ENCODE measurements at places on chromosomes 1 and 21. TPM values are rescaled to one million over a fixed set of nuclear protein-coding genes. Genes with fewer than 3 reads are reported as not detected.
A peak's percentile ranks its signal among the peaks of the same experiment; 100 is the strongest.

The TBX15 gene
- total RNA-seq, result 52.7 TPM

The CCDC181 gene
- 36.5 TPM for total RNA-seq

The CRP gene
- not detected for total RNA-seq

The CLEC20A gene
- not detected for total RNA-seq

The SELE gene
- not detected for total RNA-seq

The AHDC1 gene
- 14.3 TPM for total RNA-seq

The PDE9A gene
- total RNA-seq, result 17.8 TPM

The SYT2 gene
- 23.5 TPM for total RNA-seq

The PIGC gene
- total RNA-seq, result 20.8 TPM

The PRAMEF20 gene
- total RNA-seq, result 0.34 TPM

The TNFAIP8L2 gene
- 1.3 TPM for total RNA-seq

The SLC35D1 gene
- 10.0 TPM for total RNA-seq

The CASQ1 gene
- 0.62 TPM for total RNA-seq

The CSMD2 gene
- total RNA-seq, result 43.1 TPM

The PRR9 gene
- not detected for total RNA-seq

The RBBP5 gene
- 15.5 TPM for total RNA-seq

The HAO2 gene
- total RNA-seq, result not detected

The LYPD8 gene
- not detected for total RNA-seq

GRCh38 chr1:197919346-197920066, 2.3 kb downstream of the LHX9 start:
- ATAC-seq, result no peak

DNA sequence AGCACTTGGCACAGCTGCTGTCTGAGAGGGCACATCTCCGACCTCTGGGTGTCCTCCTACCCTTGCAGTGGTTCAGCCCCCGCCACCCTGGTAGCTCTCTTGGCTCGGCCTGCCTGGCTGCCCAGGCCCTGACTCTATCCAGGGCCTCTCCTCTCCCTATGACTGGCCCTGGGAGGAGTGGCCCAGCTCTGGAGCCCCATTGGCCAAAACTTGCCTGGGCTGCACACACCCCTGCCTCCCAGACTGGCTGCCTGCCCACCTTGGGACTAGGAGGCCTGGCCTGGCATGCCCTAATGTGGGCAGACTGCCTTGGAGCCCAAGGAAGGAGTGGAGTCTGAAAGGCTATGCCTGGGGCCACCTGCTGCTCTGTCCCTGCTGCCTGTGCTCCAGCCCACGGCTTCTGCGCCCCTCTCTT, 33.6 kb downstream of the ACOT11 start:
- ATAC-seq, result peak; percentile 50

GRCh38 chr1:198892065-198892464, 253.2 kb downstream of the PTPRC start:
- no peak for ATAC-seq

- ATAC-seq, result no peak
Measured at GRCh38 chr1:7097938-7098592, 312.8 kb downstream of the CAMTA1 start.

DNA sequence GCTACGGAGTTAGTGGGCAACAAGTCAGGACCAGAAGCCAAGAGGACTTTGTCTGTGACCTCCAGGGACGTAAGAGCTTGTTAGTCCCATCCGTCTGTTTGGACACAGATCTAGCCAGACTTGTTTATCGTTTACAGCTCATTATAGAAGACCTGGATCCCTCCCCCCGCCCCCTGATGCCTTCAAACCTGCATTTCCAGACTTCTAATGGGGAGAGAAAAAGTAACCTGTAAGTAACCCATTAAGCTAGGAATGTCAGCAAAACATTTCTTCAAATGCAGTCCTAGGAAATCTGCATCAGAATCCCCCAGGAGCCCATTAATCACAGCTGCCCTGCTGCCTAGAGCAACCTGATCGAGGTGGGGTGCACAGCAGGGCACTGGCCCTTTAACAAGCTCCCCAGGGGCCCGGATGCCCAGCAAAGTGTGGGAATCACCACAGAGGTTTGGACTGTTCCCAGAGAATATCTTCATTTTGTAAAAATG, 1.4 kb upstream of the MAD2L2 start:
- no peak for ATAC-seq

GRCh38 chr1:71780681-71781080, 501.7 kb downstream of the NEGR1 start:
- ATAC-seq, result no peak

DNA sequence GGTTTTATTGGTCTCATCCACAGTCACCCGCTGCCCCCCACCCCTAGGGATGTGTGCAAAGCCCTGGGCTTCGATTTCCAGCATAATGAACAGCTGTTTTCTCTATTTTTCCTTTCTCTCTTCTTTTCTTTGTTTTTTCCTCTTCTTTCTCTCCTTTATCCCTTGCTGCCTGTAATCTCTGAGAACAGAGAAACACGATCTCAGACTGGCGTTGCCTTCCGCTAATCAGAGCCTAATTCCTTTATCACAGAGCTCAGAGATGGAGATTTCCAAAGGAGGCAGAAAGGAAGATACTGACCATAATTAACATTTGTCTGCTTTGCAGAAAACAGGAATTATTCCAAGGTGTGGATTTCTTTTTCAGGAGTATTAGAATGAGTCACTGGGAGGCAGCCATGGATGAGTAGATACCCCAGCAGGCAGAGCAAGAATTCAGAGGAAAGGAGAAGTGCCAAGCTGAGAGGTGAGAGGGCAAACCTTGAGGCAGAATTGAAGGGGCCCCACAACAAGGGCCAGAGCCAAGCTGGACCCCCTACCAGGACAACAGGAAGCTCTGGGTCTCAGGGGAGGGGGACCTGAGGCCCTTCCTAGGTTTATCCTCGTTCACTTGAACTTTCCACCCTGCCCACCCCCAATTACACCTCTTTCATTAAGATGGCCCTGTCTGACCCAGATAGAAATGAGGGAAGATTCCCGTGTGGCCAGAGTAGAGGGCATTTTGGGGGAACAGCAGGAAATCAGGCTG, 33.3 kb downstream of the MATN1 start:
- ATAC-seq, result no peak

DNA sequence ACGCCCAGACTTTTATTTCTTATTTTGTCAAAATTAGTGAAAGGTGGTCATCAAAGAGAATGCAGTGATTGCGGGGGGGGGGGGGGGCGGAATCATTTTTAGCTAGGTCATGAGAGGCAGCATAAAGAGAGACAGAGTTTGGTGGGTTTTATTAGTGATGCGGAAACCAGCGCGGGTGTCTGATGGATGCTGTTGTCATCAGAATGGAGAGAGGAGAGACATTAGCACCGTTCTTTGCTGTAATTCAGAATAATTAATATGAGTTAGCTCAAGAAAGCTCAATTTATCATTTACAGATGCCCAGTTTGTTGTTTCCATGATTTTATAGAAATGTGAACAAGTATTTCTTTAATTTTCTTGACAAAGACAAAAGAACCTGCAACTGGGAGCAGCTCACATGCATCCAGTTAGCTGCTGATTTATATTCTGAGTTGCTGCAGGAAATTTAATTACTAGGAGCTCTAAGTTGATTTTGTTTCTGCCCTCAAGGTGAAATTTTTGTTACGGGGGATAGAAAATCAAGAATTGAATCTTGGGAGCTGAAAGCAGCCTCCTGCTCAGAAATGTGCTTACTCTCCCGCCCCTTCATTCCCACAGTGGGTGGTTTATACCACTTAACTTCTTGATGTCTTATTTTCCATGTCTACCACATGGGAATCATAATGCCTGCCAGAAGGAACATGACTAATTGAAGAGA, 133.4 kb upstream of the MAP1LC3C start:
- peak; percentile 63 for ATAC-seq

- ATAC-seq, result no peak
Measured at GRCh38 chr1:73860421-73860950, 337.5 kb downstream of the LRRIQ3 start.

- no peak for ATAC-seq
Measured at GRCh38 chr1:217968085-217968484, 317.0 kb upstream of the RRP15 start.

- ATAC-seq, result no peak
Measured at GRCh38 chr1:176379626-176380339, 83.2 kb upstream of the PAPPA2 start.

- ATAC-seq, result peak; percentile 100
Measured at GRCh38 chr1:53025034-53025768, 36.8 kb upstream of the PODN start.

- no peak for ATAC-seq
Measured at GRCh38 chr1:230212405-230212936, 145.4 kb downstream of the GALNT2 start.

GRCh38 chr1:113787663-113788062, 24.6 kb downstream of the RSBN1 start:
- ATAC-seq, result no peak

- ATAC-seq, result no peak
Measured at GRCh38 chr1:20069874-20070273, at the start of gene PLA2G5. TSS of gene PLA2G5 (plus strand) at chr1:20070194. CDS start at chr1:20084831, 14,637 bp downstream.

DNA sequence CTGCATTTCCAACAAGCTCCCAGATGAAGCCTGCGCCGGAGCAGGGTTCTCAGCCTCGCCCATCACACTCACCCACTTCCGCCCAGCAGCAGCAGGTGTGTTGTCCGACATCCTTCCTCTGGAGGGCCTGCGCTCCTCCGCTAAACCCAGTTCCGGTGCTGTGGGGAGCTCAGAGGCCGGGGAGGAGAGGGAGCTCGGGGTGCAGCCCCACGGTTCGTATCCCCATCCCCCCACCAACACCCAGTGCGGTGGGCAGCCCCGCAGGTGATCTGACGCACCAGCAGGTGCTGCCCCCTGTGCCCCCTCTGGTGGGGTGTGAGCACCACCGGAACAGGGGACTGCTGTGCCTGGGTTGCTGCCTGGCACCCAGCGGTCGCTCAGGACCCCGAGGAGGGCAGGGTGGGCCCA, 3.4 kb upstream of the PEX10 start:
- ATAC-seq, result no peak

DNA sequence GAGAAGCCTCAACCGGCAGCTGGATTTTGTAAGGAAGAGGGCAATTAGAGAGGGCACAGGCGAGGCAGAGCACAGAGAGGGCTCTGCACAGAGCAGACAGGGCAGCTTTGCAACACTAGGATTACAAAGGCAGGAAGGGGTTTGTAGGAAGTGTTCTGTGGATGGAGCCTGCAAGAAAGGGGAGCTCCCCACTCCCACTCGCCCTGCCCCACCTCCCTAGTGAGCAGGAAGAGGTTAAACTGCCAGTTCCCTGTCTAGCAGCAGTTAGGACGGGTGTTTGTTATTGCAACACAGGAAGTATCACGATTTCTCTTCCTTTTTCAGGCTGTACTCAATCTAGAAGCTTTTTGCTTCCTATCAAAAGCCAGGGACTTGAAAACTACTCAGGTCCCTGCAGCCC, 63.3 kb upstream of the LRRC8D start:
- ATAC-seq, result no peak

DNA sequence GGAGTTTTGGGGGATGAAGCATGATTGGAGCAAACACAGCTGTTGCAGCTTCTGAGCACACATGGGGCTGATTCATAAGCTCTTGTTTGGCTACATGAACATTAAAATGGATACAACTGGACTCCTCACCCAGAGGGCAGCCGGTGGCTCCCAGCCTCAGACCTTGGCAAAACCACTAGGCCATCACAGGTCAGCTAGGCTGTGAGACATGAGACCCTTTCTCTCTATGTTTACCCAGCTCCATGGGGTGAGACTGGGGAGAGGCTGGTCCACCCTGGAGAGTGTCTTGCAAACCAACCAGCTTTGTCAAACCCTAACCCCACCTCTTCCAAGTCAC, 388.7 kb downstream of the PTPRU start:
- ATAC-seq, result no peak

- no peak for ATAC-seq
Measured at GRCh38 chr21:35343046-35343819, 294.1 kb upstream of the RUNX1 start.

DNA sequence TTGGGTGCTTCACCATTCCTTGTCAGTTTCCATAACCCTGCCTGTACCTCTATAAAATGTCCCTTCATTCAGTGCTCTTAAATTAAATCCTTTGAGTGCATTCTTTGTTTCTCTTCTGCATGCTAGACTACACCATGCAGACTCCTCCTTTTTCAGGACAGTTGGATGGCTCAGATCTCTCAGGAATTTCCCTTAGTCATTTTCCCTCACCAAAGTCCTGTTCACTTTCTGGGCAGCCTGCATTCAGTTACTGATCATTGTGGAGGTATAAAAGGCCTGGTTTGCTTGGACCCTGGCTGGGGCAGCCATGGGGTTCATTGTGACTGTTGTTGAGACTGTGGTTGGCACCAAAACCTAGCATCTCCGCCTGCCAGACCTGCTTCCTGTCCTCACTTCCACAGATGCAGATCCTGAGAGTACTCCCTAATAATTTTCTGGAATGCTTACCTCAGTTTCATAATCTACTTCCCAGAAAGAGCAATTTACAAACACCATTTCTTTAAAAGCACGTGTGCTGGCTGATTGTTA, 88.4 kb downstream of the PDE4B start:
- ATAC-seq, result no peak

GRCh38 chr1:234858722-234859121, 248.7 kb upstream of the IRF2BP2 start:
- ATAC-seq, result no peak

DNA sequence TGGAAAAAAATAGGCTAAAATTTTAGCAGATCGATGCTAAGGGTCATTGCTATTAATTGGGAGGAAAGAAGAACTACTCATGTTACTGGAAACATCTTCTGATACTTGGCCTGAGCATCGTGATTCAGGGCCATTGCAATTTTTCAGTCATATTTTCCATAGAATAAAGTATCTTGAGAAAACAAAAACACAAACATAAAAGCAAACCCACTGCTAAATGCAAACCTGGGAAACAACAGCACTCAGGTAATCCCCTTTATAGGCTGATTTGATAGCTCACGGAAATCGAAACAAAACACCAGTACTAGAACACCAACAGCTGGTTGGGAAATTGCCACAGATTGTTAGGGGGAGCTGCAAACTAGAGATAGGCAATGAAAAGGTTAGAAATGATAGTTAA, 172.9 kb upstream of the ESRRG start:
- ATAC-seq, result no peak

GRCh38 chr21:14706712-14707510, 160.8 kb upstream of the SAMSN1 start:
- ATAC-seq, result no peak

- ATAC-seq, result no peak
Measured at GRCh38 chr1:180486092-180486491, 16.3 kb downstream of the ACBD6 start.
